ENCODE measurements at places on chromosomes 3 and 15.
A peak's percentile ranks its signal among the peaks of the same experiment; 100 is the strongest.

- DNase-seq, result no peak
These were observed 227.6 kb upstream of the POU1F1 start for GRCh38 chr3:87503900-87504498.

- no peak for DNase-seq
These were observed 58.7 kb upstream of the FNDC3B start for GRCh38 chr3:171980578-171981270.

- no peak for DNase-seq
These were observed 130.3 kb downstream of the NR1I2 start for GRCh38 chr3:119912220-119912619.

DNA sequence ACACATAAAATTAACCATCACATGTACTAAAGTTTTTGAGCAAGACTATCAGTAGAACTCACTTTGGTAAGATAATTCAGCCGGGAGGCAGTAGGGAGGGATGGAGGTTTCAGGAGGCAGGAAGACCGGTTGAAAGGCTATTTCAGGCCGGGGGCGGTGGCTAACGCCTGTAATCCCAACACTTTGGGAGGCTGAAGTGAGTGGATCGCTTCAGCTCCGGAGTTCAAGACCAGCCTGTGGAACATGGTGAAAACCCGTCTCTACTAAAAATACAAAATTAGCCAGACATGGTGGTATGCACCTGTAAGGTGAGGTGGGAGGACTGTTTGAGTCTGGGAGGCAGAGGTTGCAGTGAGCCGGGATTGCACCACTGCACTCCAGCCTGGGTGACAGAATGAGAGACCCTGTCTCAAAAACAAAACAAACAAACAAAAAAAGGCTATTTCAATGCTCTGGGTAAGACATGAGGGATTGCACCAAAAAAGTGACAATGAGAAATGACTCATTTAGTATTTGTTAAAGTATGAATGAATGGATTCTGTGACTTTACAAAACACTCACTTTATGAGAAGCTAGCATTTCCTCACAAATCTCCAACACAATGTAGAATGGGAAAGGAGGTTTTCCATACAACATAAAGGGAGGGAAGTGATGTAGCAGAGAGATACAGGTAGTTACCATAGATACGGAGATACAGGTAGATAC, 43.9 kb downstream of the SH3BP5 start:
- DNase-seq, result no peak

GRCh38 chr3:10492364-10493201, 12.8 kb downstream of the ATP2B2 start:
- DNase-seq, result no peak

- DNase-seq, result no peak
These were observed 147.0 kb upstream of the POU1F1 start for GRCh38 chr3:87423336-87423735.

GRCh38 chr3:69326855-69327300, 59.0 kb downstream of the FRMD4B start:
- DNase-seq, result peak; percentile 36
